ENCODE measurements at places on chromosomes 4 and X.
A peak's percentile ranks its signal among the peaks of the same experiment; 100 is the strongest.

- peak; percentile 23 for DNase-seq
Observed at GRCh38 chr4:94459462-94460161, 7.9 kb downstream of the PDLIM5 start.

DNA sequence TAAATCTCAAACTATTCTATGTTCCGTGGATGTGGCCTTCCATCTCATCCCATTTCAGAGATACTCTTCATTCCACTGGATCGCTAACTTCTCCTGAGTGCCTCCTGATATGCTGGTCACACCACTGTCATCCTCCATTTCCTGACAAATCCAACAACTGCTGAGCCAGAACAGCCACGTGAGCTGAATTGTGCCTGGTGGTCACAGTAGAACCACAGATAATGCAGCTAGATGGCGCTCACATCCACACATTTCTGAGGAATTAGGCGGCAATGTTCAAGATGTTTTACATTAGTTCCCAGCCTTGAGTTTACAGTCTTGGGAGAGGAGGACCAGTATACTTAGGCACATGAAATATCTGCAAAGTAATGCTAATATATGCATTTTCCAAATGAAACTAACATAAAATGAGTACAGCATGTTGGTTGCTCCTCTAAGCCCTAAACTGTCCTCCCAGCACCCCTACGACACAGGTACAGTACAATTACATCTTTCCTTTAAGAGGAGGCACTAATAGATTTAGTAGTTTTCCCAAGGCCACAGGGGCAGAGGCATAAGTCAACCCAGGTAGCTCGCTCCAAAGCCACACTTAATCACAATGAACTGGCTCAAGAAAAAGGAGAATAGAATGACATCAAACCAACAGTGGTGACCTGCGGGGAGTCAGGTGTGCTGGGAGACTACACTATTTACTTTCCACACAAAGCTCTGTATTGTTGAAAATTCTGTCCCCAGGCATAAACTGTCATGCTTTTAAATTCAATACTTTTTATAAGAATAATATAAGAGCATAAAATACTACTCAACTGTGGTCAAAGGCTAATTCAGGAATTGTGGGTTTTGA lies 134.2 kb downstream of the CHIC2 start:
- peak; percentile 82 for DNase-seq

GRCh38 chr4:6443035-6444023 lies 29.1 kb downstream of the PPP2R2C start:
- no peak for DNase-seq

DNA sequence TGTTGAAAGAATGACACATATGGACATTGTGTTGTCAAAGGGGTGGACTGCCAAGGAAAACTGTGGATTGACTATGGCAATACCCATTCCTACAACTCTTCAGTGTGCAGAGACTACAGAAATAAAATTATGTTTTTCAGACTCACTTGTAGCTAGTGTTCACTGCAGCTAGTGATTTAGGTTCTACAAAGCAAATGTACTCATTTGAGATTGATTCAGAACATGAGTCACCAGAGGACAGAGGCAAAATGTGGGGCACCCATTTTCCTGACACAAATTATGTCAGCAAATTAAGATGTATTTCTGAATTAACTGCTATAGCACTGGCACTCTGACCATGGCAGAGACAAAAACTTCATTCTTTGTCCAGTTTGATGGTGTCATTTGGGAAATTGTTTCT lies 40.7 kb downstream of the SPCS3 start:
- no peak for DNase-seq

- no peak for DNase-seq
Observed at GRCh38 chr4:185602397-185602796, 67.1 kb upstream of the PDLIM3 start.

DNA sequence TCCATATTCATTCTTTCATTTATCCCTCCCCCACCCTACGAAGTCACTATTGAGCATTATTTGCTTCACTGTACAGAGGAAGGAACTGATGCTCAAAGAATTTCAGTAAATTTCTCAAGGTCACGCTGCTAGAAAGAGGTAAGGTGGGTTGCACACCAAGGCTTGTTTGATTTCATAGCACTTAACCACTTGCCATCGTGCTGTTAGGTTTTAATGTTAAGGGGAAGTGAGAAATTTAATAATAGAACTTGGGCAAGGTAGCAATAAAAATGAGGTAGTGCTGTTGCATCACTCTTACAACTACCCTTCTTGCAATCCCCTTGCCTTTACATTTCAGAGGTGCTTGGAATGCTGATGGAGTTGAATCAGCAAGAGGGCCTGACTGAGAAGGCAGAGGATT lies 343.1 kb downstream of the MID1IP1 start:
- DNase-seq = peak; percentile 31

- no peak for DNase-seq
Observed at GRCh38 chr4:24956091-24956490, 43.2 kb upstream of the CCDC149 start.

GRCh38 chr4:38313175-38313574 lies 350.8 kb upstream of the KLF3 start:
- DNase-seq = no peak

- DNase-seq = no peak
Observed at GRCh38 chr4:7985072-7985471, 45.4 kb upstream of the AFAP1 start.

DNA sequence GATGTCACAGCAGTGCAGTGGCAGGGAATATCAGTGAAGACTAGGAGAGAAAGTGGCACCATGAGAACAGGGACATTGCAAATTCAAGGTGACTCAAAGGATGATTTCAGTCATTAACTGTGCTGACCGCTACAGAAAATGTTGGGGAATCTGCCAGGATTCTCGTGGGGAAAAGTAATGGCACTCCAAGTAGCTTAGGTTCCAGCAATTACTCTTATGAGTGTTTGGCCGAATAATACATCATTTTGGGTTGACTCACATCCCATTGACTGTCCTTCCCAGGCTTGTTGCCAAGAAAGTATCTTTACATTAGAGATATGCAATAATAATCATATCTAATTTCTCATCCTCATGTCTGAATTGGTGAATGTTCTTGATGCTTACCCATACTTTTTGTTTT lies 1411.1 kb upstream of the PCDH7 start:
- DNase-seq = no peak

- DNase-seq = no peak
Observed at GRCh38 chrX:151920101-151920500, 7.4 kb downstream of the MAGEA4 start.

DNA sequence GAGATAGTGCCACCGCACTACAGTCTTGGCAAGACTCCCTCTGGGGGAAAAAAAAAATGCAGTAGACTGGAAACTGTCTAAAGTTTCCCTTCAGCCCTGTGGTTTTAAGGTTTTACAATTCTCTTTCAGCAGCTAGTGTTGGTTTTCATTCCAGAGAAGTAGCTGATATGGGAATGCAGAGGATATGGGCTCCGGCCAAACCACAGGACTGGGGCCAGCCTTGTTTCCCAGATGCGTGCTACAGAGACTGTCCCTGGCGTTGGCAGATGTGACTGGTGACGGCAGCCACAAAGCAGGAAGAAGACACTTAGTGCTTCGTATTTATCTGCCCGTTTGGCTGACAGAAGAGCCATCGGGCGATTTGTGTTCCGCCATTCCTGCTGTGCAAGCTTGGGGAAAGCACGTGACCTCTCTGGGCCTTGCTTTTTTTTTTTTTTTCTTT lies 43.2 kb downstream of the ZBTB49 start:
- peak; percentile 16 for DNase-seq

Measured in suppressor macrophage (primary cell).